ENCODE measurements at places on chromosomes 6 and 20.

DNA sequence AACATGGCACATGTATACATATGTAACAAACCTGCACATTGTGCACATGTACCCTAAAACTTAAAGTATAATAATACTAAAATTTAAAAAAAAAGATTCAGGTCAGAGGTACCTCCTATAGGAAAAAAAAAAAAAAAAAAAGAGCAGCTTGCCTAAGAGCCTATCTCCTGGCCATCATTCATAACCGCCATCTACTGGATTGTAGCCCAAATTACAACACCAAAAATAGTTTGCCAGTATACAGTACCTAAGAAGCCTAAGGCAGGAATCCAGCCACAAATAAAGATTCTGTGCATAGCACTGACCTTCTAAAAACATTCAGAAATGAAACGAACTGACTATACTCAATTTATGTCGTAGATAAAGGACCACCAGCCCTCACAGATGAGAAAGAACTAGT lies 438.4 kb upstream of the ADGRB3 start:
- no peak for DNase-seq

- no peak for DNase-seq
These were observed 40.1 kb downstream of the HECA start for GRCh38 chr6:139174961-139175360.

- no peak for DNase-seq
These were observed 112.6 kb downstream of the SASH1 start for GRCh38 chr6:148455225-148455624.

DNA sequence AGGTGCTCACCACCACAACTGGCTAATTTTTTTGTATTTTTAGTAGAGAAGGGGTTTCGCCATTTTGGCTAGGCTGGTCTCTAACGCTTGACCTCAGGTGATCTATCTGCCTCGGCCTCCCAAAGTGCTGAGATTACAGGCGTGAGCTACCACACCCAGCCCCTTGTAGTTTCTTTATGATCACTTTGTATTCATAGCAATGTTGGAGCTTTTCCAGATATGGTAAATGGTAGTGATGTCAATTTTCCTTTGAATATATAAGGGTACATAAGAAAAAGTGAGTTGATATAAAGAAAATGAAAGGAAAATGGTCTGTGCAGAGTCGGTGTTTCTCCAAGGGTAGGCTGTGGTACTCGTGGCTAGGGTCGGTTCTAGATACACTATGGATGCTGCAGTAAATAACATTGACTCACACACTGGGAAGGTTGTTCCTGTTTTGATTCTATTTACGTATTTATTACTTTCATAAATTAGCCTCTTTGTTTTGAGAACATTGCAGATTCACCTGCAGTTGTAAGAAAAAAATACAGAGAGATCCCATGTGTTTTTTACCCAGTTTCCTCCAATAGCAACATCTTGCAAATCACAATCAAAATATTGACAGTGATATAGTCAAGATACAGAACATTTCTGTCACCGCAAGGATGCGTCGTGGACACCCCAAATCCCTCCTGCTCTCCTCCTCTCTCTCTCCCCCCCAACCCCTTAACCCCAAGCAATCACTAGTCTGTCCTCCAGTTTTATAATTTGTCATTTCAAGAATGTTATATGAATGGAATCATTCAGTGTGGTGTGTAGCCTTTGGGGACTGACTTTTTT lies 2.5 kb downstream of the ZNF831 start:
- DNase-seq: no peak

DNA sequence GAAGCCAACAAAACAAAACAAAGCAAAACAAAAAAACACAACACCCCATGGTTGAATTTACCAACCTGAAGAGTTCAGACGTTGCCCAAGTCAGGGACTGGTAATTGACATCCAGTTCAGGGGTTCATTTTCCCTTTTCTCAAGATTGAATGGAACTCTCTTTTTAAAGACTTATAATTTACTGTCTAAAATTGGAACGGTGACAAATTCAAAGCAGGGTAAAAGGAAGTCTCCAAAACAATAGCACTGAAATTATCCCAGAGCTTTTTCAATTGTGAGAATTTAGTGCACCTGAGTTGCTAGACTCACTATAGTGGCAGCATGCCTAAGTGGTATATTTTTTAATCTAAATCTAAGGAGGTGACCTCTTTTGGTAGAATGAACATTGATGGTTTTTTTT lies 90.9 kb upstream of the PREP start:
- no peak for DNase-seq

- no peak for DNase-seq
These were observed 36.6 kb upstream of the FOXP4 start for GRCh38 chr6:41509580-41509979.

DNA sequence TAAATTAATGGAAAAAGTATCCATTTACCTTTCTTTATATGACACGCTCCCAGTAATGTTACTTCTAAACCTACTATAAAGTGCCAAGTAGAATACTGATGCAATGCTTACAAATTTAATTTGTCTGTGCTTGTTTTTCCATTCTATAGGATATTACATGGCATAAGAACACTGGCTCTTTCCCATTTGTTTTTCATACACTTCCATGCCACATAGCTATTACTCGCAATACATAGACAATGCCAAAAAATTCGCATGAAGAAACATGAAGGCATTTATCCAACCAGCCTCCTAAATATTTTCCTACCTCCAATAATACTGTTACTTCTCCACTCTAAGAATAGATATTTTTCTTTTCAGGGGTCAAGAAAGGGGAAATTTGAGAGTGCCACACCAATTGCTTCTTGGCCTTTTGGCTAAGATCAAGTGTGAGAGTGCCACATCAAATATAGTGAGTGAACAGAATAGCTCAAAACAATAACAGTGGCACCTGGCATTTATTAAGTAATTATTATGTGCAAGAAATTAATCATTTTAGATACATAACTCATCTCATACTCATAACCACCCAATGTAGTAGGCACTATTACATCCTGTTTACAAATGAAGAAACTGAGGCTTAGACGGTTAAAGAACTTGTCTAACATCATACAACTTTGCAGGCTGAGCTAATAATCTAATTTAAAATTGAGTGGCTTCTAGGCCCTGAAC lies 845 bp upstream of the DST start:
- DNase-seq: no peak

Data from activated CD4-positive, alpha-beta T cell treated with anti-CD3 and anti-CD28 coated beads, Interleukin-2, amount 50 U/mL, for 48 hours (primary cell).